ENCODE measurements at places on chromosomes 7 and 10. TPM values are rescaled to one million over a fixed set of nuclear protein-coding genes. Genes with fewer than 3 reads are reported as not detected.

Gene SP8
- not detected for polyA plus RNA-seq

Gene CAV1
- 249 TPM for polyA plus RNA-seq

Gene PIK3CG
- 2.5 TPM for polyA plus RNA-seq

Gene CDK13
- polyA plus RNA-seq: 33.4 TPM

Gene SAP25
- polyA plus RNA-seq: 4.9 TPM

Gene MKX
- polyA plus RNA-seq: 9.4 TPM

Gene TCTN3
- 31.0 TPM for polyA plus RNA-seq

Gene XRCC2
- polyA plus RNA-seq: 2.5 TPM

Gene CACNA2D1
- polyA plus RNA-seq: 158 TPM

Gene PPP1R17
- polyA plus RNA-seq: not detected

Gene NAT16
- not detected for polyA plus RNA-seq

Gene ZNF365
- 0.34 TPM for polyA plus RNA-seq

Gene PLCE1
- polyA plus RNA-seq: 45.0 TPM

Gene ZNF735
- not detected for polyA plus RNA-seq

Gene PCDH15
- 0.94 TPM for polyA plus RNA-seq

Gene MEIG1
- not detected for polyA plus RNA-seq

Gene KCND2
- 1.2 TPM for polyA plus RNA-seq

Gene CLCN1
- polyA plus RNA-seq: 3.2 TPM

Gene VSTM4
- polyA plus RNA-seq: 43.6 TPM

Gene TFR2
- polyA plus RNA-seq: 0.46 TPM

Gene C10orf67
- polyA plus RNA-seq: 0.17 TPM

Gene EVX1
- not detected for polyA plus RNA-seq

Gene OIT3
- polyA plus RNA-seq: 9.8 TPM

Gene RSPH10B2
- polyA plus RNA-seq: 0.21 TPM

Gene KNDC1
- 2.1 TPM for polyA plus RNA-seq

Gene H2AZ2
- 128 TPM for polyA plus RNA-seq

Gene CALML5
- polyA plus RNA-seq: not detected

Gene ATP5MK
- polyA plus RNA-seq: 277 TPM

Gene DRGX
- 0.10 TPM for polyA plus RNA-seq

Gene C10orf105
- 0.12 TPM for polyA plus RNA-seq

Gene CTAGE4
- polyA plus RNA-seq: 1.9 TPM

Gene COBL
- polyA plus RNA-seq: 88.2 TPM

Gene ARMH3
- polyA plus RNA-seq: 19.1 TPM

Gene HPSE2
- not detected for polyA plus RNA-seq

Gene SYNPO2L
- polyA plus RNA-seq: 90.0 TPM

Gene TFEC
- 2.2 TPM for polyA plus RNA-seq

Gene VWC2
- polyA plus RNA-seq: 0.09 TPM

Gene IMPDH1
- polyA plus RNA-seq: 20.3 TPM

Gene MINPP1
- 18.2 TPM for polyA plus RNA-seq

Gene IQCE
- polyA plus RNA-seq: 6.3 TPM

Gene COL17A1
- polyA plus RNA-seq: not detected

Gene HABP2
- polyA plus RNA-seq: 0.08 TPM

Gene PRKG1
- polyA plus RNA-seq: 45.0 TPM

All from muscle of back (tissue), 13 donors.